Liver (tissue), 10 donors: ENCODE measurements at places on chromosomes 5 and 9.

GRCh38 chr5:42121401-42121800 is 196.3 kb downstream of the FBXO4 start:
- H3K4me1 ChIP-seq: no peaks in the 10 kb centered on the region
- no peaks in the 10 kb centered on the region for H3K36me3 ChIP-seq
- H3K4me3 ChIP-seq: no peak overlapping the region
- H3K27me3 ChIP-seq: no peaks in the 10 kb centered on the region

DNA sequence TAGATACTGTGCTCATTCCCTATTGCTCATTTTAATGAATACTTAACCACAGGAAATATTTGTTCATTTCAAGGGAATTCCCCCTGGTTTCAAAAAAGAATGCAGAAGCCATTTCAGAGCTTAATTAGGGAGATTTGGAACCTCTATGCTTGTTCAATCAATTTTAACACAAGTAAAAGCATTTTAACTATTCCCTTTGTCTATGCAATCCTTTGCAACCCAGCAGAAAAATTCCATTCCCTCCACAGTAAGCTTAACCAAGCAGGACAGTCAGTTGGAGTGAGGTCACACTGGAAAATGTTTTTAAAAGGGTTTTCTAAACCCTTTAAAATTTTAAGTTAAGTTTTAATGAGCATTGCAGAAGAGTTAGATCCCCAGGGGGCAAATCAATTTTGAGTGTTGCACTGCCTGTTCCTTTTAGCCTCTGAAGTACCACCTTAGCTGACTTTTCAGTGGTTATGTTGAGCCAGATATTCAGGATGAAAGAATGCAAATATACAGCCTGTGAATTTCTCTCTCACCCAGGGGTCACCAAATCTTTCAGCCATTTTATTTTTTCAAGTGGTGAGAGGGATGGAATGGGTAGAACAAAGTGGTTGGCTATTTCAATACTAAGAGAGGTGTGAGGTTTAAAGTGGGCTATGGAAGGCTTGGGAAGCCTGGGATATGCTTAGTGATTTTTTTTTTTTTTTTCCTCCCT is 356.2 kb upstream of the NUDT12 start:
- no peak overlapping the region for H3K27ac ChIP-seq
- no peaks in the 10 kb centered on the region for H3K27me3 ChIP-seq
- no peaks in the 10 kb centered on the region for H3K4me1 ChIP-seq
- DNase-seq: no peak
- H3K36me3 ChIP-seq: no peaks in the 10 kb centered on the region
- no peak overlapping the region for H3K4me3 ChIP-seq

- H3K36me3 ChIP-seq: no peaks in the 10 kb centered on the region
- H3K27ac ChIP-seq: no peak overlapping the region
- DNase-seq: no peak
- no peaks in the 10 kb centered on the region for H3K27me3 ChIP-seq
- H3K4me3 ChIP-seq: no peak overlapping the region
Observed at GRCh38 chr9:121946465-121946864, 146.6 kb downstream of the TTLL11 start.

DNA sequence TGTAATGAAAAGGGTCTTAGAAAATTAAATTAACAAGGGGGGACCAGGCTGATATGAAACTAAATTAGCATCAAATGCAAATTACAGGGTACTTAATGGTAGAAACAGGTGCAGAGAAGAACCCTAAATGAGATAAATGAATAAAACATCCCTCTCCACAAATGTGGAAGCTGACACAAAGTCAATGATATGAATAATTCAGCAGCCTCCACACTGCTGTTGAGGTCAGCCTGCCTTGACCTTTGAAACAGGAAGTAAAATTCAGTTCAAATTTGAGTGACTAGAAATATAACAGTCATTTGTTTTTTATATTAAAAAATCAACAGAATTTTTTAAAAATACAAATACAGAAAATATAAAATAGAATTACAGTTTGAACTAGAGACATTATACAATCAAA is 40.0 kb downstream of the EBF1 start:
- no peaks in the 10 kb centered on the region for H3K27me3 ChIP-seq
- no peaks in the 10 kb centered on the region for H3K36me3 ChIP-seq
- no peak for DNase-seq
- H3K4me3 ChIP-seq: no peak overlapping the region

DNA sequence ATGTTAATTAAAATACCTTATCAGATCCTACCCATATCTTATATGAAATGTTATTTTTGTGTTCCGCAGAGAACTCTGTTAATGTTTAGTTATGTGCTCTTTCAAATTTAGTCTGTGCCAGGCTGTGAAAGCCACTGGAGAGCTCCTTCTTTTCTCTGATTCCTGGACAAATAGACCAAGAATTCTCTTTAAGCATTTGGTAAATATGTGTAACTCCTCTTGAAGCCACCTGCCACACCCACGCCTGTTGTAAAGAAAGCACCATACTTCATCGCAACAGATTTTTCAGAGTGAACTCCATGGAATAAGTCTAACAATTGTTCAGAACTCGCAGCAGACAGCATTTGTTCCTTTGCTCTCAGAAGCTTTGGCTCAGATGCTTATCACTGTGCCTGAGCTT is 301.1 kb downstream of the FAM170A start:
- H3K36me3 ChIP-seq: no peaks in the 10 kb centered on the region
- no peaks in the 10 kb centered on the region for H3K4me1 ChIP-seq
- no peak for DNase-seq

GRCh38 chr9:13110766-13111417 is 168.6 kb downstream of the MPDZ start:
- H3K27ac ChIP-seq: no peak overlapping the region
- no peak overlapping the region for H3K4me3 ChIP-seq
- peaks cover 15% of the 10 kb centered on the region for H3K36me3 ChIP-seq
- H3K4me1 ChIP-seq: peaks cover 25% of the 10 kb centered on the region

- H3K27ac ChIP-seq: no peak overlapping the region
- H3K4me3 ChIP-seq: no peak overlapping the region
- no peak for DNase-seq
Observed at GRCh38 chr9:28600226-28600625, 1026.9 kb upstream of the C9orf72 start.
